ENCODE measurements at places on chromosomes 3 and 15.

DNA sequence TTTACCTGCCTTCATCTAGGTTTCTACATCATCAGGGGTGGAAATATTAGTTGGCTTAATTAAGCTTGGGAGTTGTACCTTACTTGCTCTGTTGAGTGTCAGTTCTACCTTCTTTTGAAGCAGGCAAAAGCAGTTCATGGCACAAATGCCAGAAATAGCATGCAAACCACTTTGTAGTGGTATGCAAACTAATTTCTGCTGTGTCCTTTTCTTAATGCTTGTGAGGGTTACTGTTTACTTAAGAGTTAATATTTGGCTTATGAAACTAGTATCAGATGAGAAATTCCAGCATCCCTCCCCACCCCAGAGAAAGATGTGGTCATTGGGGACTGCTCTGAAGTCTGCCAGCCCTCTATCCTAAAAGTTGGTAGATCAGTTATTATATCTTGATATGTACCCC lies 7.1 kb downstream of the ATP2C1 start:
- no peak for DNase-seq

DNA sequence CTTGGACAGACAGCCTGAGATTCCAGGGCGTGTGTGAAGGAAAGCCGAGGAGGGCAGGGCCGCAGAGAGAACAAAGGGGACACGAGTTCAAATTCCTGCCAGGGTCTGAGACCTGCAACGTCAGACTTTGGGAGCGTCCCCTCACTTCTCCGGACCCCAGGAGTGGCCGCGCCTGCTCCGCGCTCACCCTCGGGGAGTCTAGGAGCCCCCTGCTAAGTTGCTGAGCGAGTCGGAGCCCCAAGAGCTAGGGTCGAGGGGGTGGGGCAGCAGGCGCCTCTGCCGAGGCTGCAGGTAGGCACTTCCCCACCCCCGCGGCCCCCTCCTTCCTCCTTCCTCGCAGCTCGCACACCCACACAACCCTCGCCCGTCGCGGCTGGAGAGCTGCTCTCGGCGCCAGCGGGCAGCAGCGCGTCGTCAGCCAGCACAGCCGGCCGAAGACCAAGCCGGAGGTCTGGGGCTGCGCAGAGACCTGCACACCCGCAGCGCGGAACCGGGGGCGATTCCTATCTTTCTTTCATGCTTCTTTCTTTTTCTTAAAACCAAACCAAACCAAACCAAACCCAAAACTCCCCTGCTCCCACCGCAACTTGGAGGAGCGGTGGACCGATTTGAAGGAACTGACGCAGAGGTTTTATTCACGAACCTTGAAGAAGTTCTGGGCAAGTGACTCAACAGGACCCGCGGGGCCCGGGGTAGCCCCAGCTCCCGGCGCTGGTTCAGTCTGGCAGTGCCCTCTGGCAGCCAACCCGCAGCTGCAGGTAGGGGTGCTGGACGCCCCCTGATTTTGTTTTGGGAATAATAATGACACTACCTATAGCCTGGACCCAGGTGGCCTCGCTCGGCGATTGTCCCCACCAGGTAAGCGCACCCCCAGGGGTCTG lies at the start of gene ANKRD34C:
TSS of gene ANKRD34C (plus strand) at position 352 of the 881 bp plus-strand sequence. CDS start 10,563 bp downstream, outside the sequence.
- DNase-seq, result no peak

DNA sequence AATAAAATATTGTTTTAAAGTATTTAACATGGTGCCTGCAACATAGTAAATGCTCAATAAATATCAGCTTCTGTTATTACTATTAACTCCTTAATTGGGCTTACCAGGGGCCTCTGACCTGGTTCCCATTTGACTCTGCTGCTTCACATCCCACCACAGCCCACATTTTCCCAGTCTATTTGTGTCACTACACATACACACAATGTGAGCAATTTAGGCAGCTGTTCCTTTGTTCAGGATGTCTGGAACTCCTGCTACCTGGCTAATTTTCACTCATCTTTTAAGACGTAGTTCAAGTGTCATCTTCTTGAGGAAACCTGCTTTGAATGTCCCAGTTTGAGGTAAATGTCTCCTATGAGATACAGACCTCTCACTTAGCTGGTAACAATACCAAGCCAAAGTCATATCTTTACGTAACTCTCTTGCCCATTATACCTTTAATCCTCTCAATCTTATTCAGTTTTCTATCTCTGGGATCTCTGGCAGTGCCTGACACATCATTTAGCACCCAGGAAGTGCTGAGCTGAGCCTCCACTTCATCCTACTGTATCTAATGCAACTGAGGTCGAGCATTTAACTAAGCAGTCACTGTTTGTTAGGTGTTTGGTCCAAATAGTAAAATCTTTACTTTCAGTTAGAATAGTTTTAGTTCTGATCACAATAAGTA lies 4.4 kb downstream of the TGFBR2 start:
- no peak for DNase-seq

DNA sequence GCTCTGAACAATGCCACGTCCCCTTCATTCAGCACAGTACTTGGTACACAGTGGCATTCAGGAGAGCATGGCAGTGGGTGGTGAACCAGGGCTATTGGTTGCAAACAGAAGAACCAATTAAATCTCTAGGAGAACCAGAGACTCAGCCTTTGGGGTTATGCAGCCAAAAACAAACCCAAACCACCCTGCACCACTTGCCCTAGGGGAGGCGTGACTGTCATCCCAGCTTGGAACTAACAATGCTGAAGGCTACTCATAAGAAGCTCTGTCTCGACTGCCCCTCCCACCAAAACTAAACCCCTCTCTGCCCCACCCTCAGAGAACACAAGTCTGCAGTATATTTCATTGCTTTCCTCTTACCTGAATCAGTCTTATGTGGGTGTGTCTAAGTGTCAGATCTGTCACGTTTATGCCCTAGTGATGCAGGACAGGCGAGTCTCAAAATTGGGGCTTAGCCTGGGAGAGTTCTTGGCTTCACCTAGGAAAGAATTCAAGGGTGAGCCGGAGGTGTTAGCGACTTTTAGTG lies 15.2 kb upstream of the KLHL40 start:
- DNase-seq, result no peak

DNA sequence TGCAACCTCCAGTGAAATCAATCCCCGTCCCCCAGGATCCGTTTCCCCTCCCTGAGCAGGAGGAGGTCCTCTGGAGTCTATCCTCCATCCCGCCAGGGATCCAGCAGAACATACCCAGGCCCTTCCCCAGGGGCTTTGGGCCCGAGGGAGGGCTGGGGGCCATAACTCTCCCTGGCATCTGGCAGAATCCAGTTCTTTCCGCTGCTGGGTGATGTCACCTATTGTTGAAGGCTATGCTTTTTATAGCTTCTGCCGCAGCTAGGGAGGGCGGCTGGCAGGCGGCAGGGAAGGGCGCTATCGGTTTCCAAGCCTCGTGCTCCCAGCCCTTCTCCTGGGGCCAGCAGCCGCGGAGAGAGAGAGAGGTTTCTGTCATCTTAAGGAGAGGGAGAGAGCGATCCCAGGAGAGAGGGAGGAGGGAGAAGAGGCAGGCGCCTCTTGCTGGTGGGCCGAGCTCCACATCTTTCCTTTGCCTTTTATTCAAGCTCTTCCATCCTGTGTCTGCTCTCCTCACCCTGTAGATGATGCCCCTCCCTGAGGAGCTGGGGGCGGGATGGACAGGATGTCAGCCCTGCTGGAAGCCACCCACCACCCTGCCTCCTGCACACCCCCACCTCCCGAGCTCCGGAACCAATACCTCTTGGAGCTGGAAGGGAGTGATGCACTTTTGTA lies 120.1 kb downstream of the ANP32A start:
- DNase-seq, result no peak

Data from natural killer cell treated with Interleukin-12 subunit alpha and Interleukin-12 subunit beta and Interleukin-15 and Interleukin-18, amount 100 ng/mL, for 72 hours (primary cell).